Activated naive CD4-positive, alpha-beta T cell treated with anti-CD3 and anti-CD28 coated beads for 36 hours (primary cell): ENCODE measurements at places on chromosomes 3 and 15.

- no peak for DNase-seq
Observed at GRCh38 chr3:130843441-130843840, 50.4 kb upstream of the ATP2C1 start.

GRCh38 chr3:190173426-190173825 lies 52.7 kb upstream of the P3H2 start:
- no peak for DNase-seq

DNA sequence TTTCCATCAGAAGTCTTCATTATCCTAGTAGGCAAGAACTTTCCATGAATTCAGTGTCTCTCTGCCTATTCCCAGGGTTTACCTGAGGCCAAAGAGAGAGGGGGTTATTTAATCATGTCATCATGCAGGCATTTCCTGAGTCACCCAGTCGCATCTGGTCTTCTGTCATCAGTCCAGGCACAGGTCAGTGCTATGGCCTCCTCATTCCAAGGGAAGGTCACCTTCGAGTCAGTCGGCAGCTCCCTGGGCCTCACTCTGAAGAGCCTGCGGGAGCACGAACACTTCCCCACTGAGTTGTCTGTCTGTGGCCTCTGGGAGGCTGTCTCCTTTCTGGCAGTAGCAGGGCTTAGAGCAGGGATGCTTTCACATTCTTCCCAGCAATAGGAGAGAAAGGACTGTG lies 26.2 kb upstream of the LRTM1 start:
- no peak for DNase-seq

GRCh38 chr3:194395778-194396538 lies 3.1 kb downstream of the GP5 start:
- peak; percentile 85 for DNase-seq

- DNase-seq, result no peak
Observed at GRCh38 chr3:194494951-194495374, 8.2 kb upstream of the ATP13A3 start.

DNA sequence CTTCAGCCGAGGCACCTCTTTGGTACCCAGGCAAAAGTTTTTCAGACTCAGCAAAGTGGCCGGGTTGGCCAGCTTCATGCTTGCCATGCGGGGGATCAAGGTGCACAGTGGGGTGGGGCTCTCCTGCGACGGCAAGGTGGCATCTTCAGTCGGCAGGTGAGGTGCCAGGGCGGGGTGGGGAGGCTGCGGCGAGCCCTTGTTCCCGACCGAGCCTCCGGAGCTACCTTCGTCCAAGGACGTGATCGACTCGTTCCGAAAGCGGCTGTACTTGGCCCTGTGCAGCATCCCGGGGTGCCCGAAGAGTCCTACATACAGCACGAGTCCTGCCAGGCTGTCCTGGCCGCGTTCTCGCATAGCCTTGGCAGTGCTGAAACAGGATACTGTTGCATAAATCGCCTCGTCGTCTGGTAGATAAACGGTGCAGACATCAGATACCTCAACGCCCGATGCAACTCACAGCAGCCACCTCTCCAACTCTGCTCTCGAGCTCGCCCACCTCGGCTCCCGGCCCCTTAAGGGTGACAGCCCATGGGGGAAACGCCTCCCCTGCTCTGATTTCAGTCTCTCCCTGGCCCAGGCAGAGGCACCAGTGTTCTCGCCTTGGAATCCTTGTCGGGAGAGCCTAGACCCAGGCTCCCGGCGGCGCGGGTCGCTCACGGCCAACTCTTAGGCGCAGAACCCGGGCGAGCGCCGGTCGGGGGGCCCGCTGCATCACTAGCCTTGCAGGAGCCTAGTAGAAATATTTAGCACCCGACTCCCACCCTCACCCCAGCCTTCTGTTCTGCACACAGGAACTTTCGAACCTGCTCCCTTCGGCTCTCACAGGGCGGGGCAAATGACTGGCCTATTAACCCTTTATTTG lies 826 bp downstream of the SHC4 start:
- peak; percentile 11 for DNase-seq

DNA sequence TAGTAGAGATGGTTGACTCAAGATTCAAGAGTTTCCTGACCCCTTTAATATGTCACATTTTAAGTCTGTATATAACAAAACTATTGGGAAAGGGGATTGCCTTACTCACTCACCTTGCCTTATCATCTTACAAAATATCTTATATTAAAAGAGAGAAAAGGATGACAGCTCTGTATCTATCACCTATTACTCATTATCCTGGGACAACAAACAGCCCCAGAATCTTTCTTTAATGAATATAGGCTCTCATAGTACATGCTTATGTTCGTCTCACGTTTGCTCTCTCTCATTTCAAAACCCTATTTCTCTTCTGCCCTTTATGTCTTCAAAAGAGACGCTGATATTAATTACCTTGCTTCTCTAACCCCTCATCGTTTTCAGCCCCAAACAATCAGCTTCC lies 1023.4 kb upstream of the CFAP20DC start:
- DNase-seq, result no peak

DNA sequence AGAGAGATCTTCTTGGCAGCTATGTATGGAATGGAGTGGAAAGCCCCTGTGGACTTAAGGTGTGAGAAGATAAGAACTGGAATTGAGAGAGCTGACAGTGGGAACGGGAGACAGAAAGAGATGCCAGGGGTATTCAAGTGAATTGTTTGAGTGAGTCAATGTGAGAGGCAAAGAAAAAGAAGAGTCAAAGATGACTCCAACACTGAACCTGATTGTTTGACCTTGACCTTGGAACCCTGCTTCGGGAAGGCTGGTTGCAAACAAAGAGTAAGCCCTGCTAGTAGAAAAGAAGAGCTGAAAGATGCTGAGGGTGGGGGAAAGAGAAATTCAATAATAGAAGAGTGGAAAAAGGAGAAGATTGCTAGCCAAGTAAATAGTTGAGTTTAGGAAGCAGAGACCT lies 238.6 kb downstream of the BBX start:
- DNase-seq, result no peak

- peak; percentile 59 for DNase-seq
Observed at GRCh38 chr3:62665627-62666437, 209.4 kb downstream of the CADPS start.
